ENCODE measurements at places on chromosomes 13 and 19.

DNA sequence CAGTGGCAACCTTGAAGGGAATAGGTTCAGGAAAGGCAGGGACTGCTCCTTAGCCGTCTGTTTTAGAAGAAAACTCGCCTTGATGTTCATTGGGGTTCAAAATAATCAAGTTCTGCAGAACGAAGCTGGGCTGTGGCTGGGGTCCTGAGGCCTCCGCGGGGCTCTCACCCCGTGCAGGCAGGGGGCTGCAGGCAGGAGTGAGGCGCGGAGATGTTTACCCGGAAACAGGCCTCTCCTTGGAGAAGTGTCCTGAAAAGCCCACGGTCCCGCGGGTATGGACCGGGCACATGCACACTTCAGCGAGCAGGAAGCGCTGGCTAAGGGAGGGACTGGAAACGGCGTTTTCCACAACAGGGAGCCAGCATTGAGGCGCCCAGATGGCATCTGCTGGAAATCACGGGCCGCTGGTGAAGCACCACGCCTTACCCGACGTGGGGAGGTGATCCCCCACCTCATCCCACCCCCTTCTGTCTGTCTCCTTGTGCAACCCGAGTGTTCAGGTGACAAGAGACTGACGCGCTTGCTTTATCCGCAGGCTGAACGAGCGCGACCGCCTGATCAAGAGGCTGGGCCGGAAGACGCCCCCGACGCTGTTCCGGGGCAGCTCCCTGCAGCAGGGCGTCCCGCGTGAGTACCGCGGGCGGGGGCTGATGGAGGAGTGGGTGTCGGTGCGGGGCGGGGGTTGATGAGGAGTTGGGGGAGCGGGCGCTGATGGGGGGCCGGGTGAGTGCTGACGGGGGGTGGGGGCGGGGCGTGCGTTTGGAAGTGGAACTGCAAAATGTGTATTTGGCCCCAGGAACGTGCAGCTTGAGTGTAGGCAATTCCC lies 39.6 kb downstream of the SHISA2 start:
- no peak for DNase-seq

DNA sequence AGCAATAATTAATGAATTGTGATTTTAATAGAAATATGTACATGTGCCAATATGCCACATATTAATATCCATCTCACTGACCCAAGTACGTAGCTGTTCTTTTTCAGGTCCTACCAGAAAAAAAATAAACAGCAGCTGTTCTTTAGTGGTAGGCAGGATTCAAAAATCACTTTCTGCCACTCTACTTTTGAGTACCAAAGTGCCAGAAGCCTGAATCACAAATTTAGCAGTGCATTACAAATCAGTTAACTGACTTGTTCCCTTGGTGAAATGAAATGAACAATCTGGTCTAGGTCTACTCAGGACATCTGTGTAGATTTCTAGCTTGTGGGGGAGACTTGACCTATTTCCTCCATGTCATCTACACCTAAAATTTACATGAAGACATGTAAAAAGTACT lies 775.5 kb upstream of the GPC6 start:
- no peak for DNase-seq

DNA sequence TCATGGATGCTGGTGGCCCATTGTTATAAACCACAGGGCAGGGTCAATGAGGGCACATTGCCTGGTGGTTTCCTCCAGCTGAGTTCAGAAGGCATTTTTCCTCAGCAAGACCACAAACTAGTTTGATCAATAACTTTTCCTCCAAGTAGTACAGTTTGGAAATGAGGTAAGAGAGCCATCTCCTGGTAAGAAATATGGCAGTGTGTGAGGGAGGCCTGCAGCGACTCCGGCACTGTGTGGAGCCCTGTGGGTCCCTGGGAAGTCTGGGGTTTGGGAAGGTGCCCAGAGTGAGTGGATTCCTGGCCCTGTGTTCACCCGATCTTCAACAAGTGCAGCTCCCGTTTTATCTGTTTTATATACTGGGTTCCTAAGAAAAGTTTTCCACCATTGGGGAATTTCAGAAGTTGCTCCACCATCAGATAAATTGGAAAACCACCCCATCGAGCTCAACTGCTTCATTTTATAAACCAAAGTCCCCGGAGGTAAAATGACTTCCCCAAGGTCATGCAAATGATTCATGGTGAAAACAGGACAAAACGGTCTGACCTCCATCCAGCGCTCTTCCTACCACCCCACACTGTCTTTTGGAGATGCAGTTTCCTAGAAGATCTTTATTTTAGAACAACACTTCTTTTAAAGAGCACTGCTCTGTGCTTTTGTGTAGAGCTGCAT lies 148.4 kb downstream of the KATNAL1 start:
- DNase-seq = peak; percentile 76

GRCh38 chr19:49658139-49658517 lies 7.5 kb downstream of the IRF3 start:
- DNase-seq = no peak

GRCh38 chr13:99813336-99814095 lies 158.1 kb downstream of the ZIC5 start:
- no peak for DNase-seq

GRCh38 chr13:90483906-90484305 lies 863.6 kb upstream of the MIR17HG start:
- DNase-seq = no peak

DNA sequence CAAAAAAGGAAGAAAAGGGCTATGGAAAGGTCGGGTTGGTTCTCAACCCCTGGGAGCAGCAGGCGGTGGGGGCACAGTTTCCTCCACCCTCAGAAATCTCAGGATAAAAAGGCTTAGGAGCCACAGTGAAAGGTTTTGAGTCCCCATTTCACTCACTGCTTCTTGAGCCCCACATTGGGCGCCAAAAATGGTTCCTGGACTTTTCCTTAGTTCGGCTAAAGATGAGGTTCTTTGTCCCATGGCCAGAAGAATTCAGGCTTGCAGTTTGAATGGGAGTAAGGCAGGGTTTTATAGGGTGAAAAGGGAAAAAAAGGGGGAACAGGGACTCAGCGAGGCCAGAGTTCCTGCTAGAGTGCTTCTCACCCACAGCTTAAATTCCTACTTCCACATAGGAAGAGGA lies 179.5 kb downstream of the GGACT start:
- no peak for DNase-seq

GRCh38 chr13:97758317-97758716 lies 195.2 kb upstream of the IPO5 start:
- no peak for DNase-seq

DNA sequence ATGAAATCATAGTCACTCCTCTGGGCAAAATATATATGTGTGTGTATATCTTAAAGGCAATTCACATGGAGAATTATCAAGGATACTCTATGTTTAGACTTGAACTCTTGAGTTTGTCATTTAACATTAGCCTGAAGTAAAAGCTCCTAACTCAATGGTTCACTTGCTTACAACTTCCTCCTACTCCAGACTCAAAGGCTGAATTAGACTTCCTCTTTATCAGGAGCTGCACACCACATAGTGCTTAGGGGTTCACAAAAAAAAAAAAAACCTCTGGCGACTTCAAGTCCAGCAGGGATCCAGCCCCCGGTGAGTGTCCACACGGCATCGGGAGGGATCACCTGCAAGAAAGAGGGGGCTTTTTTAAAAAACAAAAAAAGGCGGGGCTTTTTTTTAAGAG lies 68.2 kb upstream of the LSM14A start:
- no peak for DNase-seq

DNA sequence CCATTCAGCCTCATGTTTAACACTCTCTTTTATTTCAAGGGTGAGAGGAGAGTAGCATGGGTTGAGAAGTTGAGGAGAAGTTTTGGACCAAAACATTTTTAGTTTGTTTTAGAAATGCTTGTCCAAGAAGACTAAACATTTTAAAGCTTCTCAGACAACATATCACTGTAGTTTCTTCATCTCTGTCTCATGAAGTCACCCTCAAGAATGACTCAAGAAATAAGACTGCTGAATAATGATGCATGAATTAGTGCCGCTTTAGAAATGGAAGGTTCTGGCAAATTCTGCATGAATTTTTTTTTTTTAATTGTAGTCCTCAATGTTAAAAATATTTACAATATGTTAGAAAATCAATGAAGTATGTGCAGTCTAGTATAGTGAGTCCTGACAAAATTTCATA lies 422.7 kb upstream of the ARGLU1 start:
- DNase-seq = peak; percentile 10

DNA sequence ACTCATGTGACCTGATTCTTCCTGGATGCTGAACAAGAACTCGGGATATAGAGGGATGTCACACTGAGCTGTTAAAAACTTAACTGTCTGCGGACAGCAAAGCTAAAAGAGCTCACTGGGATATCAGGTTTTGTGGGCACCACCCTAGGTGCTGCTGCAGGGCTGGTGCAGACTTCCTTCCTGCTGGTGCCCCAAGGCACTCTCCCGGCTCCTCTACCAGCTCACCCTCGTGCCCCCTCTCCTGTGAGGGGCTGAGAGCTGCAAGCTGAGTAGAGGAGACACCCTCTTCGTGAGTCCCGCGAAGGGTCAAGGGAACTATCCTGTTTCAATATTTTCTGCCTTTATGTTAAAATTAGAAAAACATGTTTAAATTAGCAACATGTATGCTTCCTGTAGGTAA lies 1475.7 kb downstream of the EFNB2 start:
- DNase-seq = no peak

- DNase-seq = no peak
Measured at GRCh38 chr13:71460211-71460610, 406.8 kb downstream of the DACH1 start.

GRCh38 chr13:32695602-32696250 lies 109.5 kb downstream of the PDS5B start:
- DNase-seq = no peak

DNA sequence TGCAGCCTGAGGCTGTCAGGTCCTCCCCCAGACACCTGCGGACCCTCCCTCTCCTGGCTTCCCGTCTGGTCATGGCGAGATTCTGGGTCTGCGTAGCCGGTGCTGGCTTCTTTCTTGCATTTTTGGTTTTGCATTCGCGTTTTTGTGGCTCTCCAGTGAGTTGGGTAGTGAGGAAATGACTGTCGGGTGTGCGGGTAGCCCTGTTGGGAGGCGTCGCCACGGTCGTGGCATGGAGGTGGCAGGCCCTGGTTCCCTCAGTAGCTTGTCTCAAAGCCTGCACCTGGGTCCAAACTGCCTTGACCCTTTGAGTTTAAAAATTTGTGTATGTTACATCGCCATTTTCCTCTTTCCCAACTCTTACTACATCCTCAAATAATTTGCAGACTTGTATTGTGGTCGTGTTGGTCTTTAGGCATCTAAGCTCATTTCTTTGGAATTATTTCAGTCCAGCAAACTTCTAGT lies 344 bp downstream of the NHLRC3 start:
- peak; percentile 44 for DNase-seq

- DNase-seq = peak; percentile 10
Measured at GRCh38 chr13:109036078-109036780, 406.8 kb downstream of the MYO16 start.

- no peak for DNase-seq
Measured at GRCh38 chr19:4774136-4774535, 17.4 kb upstream of the FEM1A start.

DNA sequence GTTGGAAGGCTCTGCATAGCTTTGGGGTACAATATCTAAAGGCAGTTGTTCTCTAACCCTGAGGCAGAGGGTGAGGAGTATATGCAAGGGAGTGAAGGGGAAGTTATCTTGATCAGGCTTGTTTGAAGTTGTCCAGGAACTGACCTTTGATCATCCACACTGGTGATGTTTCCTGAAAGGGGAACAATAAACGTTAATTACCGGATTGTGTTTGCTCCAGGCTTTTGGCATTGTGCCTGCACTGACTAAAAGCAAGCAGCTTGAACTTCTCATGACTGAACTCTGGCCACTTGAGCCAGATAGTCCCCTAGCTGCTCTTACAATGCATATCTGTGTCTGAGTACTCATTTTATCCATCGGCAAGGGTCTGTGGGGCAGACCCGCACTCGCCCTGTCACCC lies 27.0 kb upstream of the ZNF726 start:
- no peak for DNase-seq

- DNase-seq = no peak
Measured at GRCh38 chr19:40920300-40921004, 38.4 kb upstream of the CYP2A7 start.

- no peak for DNase-seq
Measured at GRCh38 chr19:35022460-35022859, 7.8 kb upstream of the SCN1B start.

GRCh38 chr13:50757008-50757407 lies 86.5 kb downstream of the DLEU7 start:
- no peak for DNase-seq

GRCh38 chr13:19634256-19634740 lies 839 bp downstream of the MPHOSPH8 start:
- DNase-seq = peak; percentile 58

GRCh38 chr19:7872306-7873204 lies 1.6 kb downstream of the PRR36 start:
- DNase-seq = no peak

DNA sequence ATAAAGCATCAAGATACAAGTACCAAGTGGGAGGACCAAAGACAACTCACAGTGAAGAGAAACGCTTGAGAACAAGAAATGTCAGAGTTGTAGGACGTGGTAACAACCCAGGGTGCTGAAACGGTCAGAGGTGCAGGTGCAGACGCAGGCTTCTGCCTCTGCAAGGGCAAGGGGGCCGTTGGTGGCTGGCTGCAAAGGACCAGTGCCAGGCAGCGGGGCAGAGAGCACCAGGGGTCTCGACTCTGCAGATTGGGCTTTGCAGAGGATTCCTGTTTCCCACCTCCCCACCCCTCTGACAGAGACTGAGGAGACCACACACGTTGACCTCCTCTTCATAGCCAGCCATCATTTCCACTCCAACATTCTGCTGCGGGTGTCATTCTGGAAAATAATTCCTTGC lies 38.3 kb downstream of the RAB20 start:
- no peak for DNase-seq

DNA sequence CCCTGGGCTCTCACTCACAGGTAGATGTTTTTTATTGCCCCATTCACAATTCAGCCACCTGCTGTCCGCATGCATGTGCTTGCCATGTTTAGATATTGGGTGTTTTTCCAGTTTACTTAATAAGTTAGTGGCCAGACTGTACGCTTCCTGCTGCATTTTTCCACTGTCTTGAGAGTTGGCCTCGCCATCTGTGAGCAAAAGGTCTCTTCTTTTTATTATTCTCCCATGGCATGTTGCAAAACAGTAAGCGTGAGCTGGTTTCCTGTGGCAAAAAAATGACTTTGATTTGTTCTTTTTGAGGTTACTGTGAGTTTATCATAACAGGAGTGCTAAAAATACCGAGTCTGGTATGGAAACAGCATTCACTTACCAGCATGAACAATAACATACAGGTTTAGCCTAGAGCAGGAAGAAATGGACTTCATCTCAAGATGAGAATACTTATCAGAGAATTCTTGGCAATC lies 46.0 kb downstream of the SAE1 start:
- DNase-seq = peak; percentile 92

DNA sequence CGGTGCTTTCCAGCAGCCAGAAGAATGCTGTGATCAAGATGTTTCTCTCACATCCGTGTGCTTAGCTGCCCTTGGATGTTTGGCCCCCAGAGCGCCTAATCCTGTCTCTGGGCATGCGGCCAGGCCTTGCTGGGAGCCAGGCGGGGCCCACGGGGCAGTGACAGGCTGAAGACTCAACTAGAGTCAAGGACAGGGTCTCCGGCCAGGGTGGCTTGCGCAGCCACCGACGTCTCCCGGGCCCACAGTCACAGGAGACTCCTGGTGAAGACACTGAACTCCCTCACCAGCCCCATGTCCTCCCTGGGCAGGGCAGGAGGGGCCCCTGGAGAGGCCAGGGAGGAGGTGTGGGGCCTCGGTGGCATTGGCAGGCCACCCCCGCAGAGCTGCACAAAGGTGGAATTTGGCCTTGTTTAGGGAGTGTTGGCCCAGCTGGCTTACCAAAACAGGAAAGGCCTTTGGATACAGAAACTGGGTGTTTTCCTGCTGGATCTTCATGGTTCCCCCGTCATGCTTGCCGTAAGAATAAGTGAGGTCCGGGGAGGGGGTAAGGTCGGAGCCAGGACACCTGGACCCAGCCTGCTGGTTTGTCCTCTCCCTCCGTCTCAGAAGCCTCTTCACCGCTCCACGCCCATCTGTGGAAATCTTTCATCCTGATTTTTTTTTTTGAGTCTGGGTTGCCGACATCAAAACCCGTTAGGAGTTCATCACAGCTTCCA lies 10.0 kb upstream of the NDUFS7 start:
- DNase-seq = no peak
